ENCODE measurements at places on chromosomes 2 and 18.

- no peak for DNase-seq
These were observed 57.5 kb upstream of the AGPS start for GRCh38 chr2:177334940-177335543.

- no peak for DNase-seq
These were observed 2.5 kb upstream of the UGT1A7 start for GRCh38 chr2:233679196-233679595.

- DNase-seq = no peak
These were observed 119.0 kb downstream of the ARL4C start for GRCh38 chr2:234377761-234378391.

DNA sequence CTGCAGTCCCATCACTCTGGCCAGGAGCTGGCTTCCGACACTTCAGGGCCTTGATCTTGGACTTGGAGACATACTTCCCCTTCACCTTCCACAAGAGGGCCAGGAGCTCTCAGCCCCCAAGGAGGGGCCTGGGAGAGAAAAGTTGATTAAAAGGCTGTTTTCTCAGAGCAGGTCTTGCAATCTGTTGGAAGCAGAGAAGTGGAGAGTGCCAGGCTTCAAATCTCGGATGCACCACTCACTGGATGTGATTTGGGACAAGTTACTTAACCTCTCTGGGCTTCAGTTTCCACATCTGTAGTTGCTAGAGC, 255.3 kb downstream of the CYP26B1 start:
- no peak for DNase-seq

DNA sequence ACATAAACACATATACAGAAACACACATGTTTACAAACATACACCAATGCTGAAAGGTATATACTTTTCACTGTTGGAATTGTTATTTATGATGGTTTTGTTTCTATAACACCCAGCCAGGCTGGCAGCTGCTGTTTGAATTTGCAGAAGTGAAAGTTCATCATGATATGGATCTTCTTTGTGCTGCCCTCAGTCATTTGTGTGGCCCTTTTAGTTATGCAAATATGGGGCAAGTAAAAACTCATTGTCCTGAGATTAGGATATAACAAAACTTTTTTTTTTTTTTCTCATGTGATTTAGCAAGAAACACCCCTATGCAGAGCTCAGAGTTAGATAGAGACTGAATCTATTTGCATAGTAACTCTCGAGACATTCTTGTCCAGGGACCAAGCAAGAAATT, 714.1 kb downstream of the KCNJ3 start:
- DNase-seq = no peak

DNA sequence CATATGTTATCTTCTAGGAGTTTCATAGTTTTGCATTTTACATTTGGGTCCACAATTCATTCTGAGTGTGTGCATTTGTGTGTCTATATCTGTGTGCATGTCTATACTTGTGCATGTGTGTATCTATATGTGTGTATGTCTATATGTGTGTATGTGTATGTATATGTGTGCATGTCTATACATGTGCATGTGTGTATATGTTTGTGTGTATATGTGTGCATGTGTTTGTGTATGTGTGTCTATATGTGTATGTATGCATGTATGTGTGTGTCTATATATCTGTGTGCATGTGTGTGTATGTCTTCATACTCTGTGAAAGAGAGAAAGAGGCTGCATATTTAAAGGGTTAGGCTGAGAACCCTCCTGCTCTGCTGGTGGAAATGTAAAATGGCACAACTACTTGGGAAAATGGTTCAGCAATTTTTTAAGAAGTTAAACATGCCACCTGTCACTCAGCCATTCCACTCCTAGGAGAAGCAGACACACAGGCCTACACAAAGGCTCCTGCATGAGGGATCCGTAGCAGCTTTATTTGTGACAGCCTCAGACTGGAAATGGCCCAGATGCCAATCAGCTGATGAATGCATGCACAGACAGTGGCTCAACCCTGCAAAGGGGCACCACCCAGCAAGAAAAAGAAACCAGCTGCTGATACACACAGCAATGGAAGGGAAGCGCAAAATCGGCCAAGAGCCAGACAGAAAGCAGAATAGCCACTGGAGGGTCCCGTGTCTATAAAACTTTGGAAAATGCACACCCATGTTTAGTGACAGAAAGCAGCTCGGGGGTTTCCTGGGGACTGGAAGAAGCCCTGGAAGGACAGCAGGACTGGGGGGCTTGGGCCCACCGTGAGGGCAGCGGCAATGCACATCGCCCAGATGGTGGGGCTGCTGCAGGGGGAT, 146.8 kb downstream of the SEPTIN10 start:
- no peak for DNase-seq

DNA sequence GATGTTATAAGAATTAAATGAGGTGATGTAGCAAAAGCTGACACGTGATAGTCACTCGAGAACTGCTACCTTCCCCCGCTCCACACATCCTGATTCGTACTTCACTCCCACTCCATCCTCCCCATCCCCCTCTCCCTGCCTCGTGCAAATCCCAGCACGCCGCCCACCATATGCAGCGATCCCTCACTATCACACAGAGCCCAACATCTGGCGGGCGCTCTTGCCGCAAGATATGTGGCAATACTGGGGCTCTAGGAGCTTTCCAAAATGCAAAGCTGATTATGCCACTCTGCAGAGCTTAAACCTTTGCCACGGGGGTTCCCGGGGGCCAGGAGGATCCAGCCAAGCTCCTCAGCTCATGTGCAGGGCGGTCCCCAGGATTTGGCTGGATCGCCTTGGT, 37.4 kb downstream of the DNMT3A start:
- DNase-seq = no peak

GRCh38 chr2:157428500-157429175, 15.3 kb downstream of the CYTIP start:
- no peak for DNase-seq

DNA sequence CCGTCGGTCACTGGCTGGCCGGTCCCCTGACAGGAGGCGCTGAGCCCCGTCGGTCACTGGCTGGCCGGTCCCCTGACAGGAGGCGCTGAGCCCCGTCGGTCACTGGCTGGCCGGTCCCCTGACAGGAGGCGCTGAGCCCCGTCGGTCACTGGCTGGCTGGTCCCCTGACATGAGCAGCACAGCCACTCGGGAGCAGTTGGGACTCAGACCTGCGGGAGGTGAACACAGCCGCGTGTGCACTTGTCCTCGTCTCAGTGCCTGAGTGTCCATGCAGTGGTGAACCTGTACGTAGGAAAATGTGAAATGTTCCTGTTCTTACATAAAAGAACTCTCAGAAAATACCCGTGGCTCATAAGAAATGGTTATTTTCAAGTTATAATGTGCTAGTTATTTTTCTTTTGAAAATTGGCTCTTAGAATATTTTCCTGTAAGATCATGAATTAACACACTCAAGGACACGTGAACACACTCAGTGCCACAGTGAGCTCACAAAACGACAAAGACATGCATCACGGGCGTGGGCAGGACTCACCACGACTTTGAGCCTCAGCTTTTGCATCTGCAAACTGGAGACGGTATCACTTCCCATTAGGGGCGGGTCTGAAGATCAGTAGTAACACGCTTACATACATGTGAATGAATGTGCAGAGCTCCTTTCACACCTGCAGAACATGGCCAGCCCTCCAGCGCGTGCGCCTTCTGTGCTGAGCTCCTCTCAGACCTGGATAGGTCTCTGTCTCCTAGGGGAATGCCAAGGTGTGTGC, 21.1 kb upstream of the NFATC1 start:
- DNase-seq = no peak

GRCh38 chr2:102761763-102762162, at the start of gene TMEM182:
Gene TMEM182, plus strand, starts transcription at chr2:102762031. Its CDS starts 187 bp downstream, at chr2:102762218.
- DNase-seq = no peak

- DNase-seq = no peak
These were observed 116.5 kb upstream of the MCFD2 start for GRCh38 chr2:47031909-47032668.

DNA sequence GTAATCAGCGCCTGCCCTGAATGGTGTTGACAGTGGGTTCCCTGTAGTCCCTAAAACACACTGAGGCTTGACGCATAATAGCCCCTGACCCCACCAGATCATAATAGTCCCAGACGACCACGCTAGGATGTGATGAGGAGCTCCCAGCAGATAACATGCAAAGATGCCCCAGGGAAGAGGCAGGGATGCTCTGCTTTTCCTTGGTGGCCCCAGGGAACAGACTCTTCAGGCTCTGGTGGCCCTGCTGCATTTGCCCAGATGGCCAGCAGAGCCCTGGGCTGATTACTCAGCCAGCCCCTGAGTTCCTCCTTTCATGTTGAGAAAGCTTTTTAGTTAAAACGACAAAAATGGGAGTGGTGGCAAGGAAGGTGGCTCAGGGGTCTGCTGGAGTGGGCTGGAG, 5.9 kb upstream of the NCKAP5 start:
- no peak for DNase-seq

- DNase-seq = no peak
These were observed 30.2 kb downstream of the TGFBRAP1 start for GRCh38 chr2:105299290-105299689.

- DNase-seq = no peak
These were observed 21.2 kb upstream of the ACVR1 start for GRCh38 chr2:157897106-157897971.

- no peak for DNase-seq
These were observed 40.4 kb downstream of the TTC27 start for GRCh38 chr2:32668254-32668653.

- no peak for DNase-seq
These were observed 137.5 kb downstream of the CTIF start for GRCh38 chr18:48676346-48676745.

DNA sequence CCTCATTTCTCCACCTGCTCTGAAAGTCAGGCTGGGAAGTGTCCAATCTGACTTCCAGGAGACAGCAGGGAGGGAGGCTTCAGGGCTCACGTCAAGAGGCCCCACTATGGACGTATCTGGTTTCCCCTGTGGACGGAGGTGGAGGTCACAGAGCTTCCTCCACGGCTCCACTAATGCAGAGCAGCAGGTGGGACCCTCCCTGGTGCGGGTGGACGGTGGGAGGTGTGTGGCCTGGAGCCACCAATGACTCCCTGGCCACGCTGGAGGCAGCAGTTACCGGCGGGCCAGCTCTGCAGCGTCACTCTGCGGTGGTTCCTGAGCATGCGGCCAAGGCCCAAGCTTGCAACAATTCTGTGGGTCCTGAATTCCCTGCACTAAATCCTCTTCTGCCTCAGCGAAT, 9.0 kb downstream of the CRACDL start:
- no peak for DNase-seq

- DNase-seq = no peak
These were observed 963 bp downstream of the GNLY start for GRCh38 chr2:85695121-85695520.

- no peak for DNase-seq
These were observed 35.9 kb downstream of the SPRED2 start for GRCh38 chr2:65396348-65397026.

DNA sequence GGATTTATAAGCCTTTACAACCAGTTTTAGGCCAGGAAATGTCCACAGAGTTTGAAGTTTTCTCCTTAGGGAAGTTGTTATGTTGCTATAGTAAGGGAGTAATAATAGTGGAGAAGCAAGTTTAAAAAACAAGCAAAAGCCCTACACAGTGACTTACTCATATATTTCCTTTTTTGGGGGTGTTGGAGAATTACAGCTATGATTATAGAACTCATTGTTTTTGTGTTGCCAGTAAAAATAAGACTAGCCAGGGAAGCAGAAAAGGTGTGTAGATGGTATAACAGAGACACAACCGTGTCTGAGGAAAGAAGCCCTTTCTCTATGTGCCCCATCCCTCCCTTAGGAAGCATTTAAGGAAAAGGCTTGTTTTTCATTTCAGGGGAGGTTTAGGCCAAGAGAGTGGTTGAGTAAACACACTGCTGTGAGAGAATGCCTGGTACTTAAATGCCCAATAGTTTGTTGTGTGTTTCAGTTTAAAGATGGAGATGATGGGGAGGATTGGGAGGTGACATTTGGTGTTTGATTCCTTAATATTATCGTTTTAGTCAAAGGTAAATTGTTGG, 2.3 kb downstream of the VAPA start:
- DNase-seq = no peak

GRCh38 chr18:48085781-48086487, 155.5 kb upstream of the SMAD2 start:
- DNase-seq = no peak

GRCh38 chr2:164841719-164842623, at the start of gene COBLL1:
Gene COBLL1, minus strand, starts transcription at chr2:164841823. Its CDS starts 627 bp downstream, at chr2:164841196.
- no peak for DNase-seq

DNA sequence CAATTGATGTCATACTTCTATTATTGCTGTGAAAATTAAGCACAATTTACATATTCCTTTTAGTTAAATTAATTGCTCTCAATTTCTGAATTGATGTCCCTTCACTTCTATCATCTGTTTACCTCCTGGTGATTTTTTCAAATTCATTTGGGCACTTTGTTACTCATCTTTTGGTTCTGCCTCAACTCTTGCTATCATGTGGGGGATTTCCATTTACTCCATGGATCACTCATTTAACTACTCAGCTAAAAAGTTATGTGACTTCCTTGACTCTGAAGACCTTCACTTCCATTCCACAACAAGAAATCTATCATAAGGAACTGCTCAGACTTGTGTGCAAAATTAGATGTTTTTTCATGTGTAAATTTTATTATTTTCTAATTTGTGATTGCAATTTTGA, 126.2 kb downstream of the EHBP1 start:
- no peak for DNase-seq

- peak; percentile 90 for DNase-seq
These were observed at the start of gene CEP192 for GRCh38 chr18:12990967-12991820. Gene CEP192, plus strand, starts transcription at chr18:12991362. Its CDS starts 8,063 bp downstream, at chr18:12999425.

GRCh38 chr2:128354726-128355470, 36.2 kb upstream of the HS6ST1 start:
- no peak for DNase-seq

Data from stimulated activated CD8-positive, alpha-beta memory T cell treated with anti-CD3 and anti-CD28 coated beads, Interleukin-4, amount 100 ng/mL, for 1 hour (primary cell).